ENCODE measurements at places on chromosomes 3 and 15.
A peak's percentile ranks its signal among the peaks of the same experiment; 100 is the strongest.

DNA sequence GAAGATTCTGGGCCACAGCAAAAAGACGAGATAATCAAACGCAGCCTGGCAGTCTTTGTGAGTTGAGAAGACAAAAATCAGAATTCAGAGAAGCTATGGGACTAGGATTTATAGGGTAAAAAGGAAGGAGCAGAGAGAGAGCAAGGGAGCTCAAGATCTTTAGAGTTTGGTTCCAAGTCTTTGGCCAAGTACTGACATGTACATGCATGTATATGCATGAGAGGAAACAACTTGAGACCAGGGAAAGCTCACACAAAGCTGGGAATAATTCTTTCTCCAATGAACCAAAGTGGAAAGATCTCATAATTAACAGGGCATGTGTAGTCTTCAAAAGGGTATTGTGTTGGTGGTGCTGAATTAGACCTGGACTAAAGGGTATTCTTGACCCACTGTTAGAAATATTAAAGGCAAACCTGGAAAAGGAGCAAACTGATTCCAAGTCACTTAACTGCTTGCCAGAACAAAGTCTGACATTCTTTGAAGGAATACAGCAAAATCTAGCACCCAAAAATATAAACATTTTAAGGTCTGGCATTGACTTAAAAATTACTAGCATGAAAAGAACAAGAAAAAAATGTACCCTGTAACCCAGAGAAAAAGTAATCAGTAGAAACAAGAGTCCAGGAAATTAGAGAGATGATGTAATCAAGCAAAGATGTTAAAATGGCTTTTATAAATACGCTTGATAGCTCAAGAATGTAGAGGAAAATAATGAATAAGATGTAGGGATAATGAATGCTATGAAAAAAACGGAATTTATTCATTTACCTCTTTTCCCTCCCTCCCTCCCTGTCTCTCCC lies 226.0 kb upstream of the CGNL1 start:
- DNase-seq: no peak

DNA sequence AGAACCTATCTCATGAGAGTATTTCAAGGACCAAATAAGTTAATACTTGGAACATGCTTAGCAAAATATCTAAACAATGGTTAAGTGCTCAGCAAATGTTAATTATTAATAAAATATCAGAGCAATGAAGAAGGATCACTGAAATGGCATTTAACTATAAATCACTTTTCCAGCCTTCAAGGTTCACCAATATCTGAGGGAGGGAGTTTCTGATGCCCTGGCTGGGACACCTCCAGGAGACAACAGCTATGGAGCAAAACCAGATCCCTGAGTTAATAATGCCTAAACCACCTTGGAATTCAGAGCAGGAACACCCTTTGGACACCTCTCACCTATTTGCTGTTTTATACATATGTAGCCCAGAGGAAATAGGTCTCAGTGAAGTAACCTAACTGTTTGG lies 6.4 kb upstream of the FAM174B start:
- no peak for DNase-seq

GRCh38 chr15:34365091-34365825 lies 1.7 kb downstream of the LPCAT4 start:
- DNase-seq: peak; percentile 57

GRCh38 chr15:84749111-84749991 lies 959 bp downstream of the ZNF592 start:
- peak; percentile 79 for DNase-seq

DNA sequence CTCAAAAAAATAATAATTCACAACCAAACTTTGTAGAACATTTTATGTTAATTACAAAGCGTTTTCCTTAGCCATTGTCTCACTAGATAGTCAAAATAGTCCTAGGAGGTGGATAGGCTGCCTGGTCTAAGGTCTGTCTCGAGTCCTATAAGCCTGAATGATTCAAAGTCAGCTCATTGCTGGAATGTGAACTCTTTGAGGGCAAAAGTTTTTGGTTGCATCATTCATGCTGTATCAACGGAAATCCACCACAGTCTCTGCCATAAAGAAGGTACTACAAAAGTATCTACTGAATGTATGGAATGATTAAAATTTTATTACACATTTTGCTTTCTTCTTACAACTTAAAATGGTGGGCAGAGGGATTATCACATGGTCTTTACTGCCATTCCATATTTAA lies 387.3 kb upstream of the RARB start:
- DNase-seq: no peak

DNA sequence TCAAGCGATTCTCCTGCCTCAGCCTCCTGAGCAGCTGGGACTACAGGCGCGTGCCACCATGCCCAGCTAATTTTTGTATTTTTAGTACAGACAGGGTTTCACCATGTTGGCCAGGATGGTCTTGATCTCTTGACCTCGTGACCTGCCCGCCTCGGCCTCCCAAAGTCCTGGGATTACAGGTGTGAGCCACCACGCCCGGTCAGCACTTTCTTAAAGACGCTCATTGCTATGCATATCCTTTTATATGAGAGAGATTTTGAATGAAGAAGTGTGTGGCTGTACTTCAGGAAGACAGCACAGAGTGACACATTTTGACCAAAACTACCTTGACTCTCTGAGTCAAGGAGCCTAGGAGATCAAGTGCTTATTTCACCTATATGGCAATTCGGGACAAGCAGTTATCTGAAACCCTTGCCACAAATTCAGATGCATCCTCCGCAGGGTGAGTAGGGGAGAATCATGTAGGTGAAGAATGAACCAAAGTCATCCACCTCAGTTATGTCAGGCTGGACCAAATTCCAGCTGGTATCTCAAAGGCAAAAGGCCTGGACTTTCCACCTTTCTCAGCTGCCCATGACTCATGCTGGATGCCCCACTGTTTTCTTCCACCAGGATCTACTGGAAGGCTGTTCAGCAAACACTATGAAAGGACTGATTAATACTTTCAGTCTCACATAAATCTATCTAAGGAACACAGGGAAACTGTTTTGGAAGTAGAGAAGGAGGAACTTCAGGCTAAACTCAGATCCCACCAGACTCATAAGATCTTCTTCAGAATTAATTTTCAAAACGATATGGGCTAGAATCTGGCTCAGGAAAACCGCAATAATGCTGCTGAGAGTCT lies 31.9 kb downstream of the SUSD5 start:
- DNase-seq: no peak

- no peak for DNase-seq
Measured at GRCh38 chr15:57354436-57355123, 21.7 kb upstream of the CGNL1 start.

- DNase-seq: no peak
Measured at GRCh38 chr3:62574266-62574898, 201.0 kb upstream of the FEZF2 start.

- DNase-seq: no peak
Measured at GRCh38 chr3:104137116-104137515, 1229.6 kb upstream of the ALCAM start.

DNA sequence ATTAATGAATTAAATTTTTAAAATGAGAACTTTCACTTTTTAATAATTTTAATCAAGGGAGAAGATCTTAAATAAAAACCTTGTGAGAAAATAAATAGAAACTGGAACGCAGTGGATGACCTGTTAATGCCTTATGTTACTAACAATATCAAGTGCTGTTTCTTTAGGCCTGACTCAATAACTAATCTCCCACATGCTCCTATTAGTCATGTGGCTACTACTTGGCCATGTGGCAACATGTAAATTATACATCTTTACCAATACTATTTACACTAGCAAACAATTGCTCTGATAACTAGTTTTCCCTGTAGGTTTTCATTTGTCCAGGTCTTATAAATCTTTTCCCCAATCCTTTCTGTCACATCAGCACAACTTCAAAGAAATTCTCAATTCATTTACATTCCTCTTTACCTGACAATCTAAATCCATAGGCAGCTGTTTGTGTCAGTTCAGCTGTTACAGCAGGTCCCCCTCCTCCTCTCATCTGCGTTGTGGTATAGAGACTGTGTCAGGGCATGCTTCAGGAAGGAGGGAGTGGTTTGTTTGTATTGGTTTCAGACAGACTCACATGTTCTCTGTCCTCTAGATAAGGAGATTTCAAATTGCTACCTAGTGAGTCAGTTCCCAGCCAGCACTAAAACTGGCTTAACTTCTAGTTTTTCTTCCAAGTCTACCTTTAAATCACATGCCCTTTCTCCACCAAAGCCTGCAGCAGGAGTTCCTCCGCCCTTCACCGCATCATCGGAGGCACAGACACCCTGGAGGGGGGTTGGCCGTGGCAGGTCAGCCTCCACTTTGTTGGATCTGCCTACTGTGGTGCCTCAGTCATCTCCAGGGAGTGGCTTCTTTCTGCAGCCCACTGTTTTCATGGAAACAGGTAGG lies 11.3 kb upstream of the C3orf52 start:
- no peak for DNase-seq

DNA sequence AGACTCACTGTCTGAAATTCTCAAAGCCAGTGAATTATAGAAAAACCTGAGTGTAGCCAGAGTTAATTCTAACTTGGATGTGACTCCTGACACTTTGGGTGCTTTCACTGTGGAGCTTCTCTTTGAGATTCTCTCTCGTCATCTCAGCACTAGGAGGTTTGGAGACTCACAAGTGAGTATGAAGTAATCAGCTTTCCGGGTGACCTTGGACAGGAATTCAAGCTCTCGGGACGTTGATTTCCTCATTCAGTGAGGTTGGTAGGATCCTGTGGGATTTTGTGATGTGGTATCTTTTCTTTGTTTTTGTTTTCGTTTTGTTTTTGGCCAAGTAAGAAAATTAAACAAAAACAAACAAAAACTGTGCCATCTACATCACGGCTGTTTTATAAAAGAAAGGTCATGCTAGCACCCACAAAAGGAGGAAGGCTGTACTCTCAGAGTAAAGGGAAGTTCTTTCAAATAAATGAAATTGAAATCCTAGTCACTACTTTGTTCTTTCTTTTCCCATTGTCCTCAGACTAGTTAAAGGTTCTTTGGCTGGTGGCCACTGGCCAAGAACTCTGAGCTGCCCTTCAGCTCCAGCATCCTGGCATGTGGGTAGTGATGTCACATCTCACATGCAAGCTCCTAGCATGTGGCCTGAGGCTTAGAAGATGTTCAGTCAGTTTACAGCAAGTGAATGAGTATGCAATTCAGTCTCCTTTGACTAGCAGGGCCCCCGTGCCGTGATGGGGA lies 263.3 kb upstream of the TPM1 start:
- no peak for DNase-seq

DNA sequence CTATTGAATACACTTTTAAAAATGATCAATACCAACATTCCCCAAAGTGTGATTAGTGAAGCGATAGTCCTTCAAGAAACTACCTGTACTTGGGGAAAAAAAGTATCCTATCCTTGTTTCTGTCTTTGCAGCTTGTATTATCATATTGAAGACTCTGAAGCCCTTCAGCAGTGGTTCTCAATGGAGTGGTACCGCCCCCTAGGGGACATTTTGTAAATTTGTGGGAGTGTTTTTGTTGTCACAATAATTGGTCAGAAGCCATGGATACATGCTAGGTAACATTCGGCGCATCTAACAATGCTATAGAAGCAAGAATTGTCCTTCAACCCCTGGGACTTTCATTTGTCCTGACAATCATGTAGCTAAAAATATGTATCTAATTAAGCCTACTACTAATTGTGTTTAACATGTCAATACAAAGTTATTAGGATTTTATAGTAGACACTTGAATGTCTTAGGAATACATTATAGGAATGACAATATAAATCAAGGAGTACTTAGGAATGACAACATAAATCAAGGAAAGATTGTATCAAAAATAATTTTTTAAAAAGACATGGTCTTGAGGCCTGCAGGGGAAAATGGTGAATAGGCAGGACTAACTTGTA lies 53.7 kb downstream of the NMD3 start:
- DNase-seq: peak; percentile 58

- DNase-seq: no peak
Measured at GRCh38 chr3:139346771-139347170, 3.0 kb downstream of the MRPS22 start.

- DNase-seq: no peak
Measured at GRCh38 chr3:110528305-110529121, 543.1 kb upstream of the NECTIN3 start.

- no peak for DNase-seq
Measured at GRCh38 chr3:86438544-86438943, 552.4 kb downstream of the VGLL3 start.

GRCh38 chr15:60095711-60096110 lies 91.6 kb downstream of the FOXB1 start:
- no peak for DNase-seq

DNA sequence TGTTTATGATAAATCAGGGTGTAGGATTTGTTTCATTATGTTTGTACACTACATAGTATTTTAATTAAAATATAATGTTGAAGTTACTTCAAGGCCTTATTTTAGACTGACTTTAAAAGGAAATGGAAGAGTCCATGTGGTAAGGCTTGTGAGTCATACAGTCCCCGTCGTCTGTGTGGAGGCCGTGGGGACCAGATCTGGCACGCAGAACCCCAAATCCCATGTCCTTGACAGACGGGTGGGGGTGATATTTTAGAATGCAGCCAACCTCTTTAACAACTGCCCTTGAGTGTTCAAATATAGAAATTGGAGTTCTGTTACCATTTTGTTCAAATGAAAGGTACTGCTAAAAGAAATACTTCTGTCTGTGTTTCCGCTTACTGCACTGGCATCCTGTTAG lies 35.8 kb downstream of the ABHD17C start:
- DNase-seq: no peak

- DNase-seq: no peak
Measured at GRCh38 chr3:183975981-183976662, 41.6 kb downstream of the ABCC5 start.

- DNase-seq: no peak
Measured at GRCh38 chr3:32821686-32822296, 4.0 kb downstream of the TRIM71 start.

- DNase-seq: no peak
Measured at GRCh38 chr3:7194071-7194835, 333.3 kb downstream of the GRM7 start.

- no peak for DNase-seq
Measured at GRCh38 chr3:58633157-58633865, 33.3 kb downstream of the FAM3D start.

DNA sequence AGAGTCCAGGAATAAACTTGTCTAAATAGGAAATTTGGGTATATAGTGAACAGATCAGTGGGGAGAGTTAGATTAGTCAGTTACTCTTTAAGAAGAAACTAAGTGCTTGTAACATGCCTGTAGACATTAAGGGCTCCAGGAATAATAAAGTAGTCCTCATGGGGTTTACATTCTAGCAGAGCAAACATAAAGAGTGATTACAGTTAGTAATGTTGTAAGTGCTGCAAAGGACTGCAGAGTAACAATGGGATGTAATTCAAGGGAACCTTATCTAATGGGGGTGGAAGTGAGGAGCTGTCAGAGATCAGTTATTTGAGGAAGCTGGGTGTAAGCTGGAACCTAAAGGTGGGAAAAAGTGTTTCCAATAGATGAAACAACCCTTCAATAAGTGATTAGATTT lies 67.5 kb downstream of the ARIH1 start:
- DNase-seq: no peak

DNA sequence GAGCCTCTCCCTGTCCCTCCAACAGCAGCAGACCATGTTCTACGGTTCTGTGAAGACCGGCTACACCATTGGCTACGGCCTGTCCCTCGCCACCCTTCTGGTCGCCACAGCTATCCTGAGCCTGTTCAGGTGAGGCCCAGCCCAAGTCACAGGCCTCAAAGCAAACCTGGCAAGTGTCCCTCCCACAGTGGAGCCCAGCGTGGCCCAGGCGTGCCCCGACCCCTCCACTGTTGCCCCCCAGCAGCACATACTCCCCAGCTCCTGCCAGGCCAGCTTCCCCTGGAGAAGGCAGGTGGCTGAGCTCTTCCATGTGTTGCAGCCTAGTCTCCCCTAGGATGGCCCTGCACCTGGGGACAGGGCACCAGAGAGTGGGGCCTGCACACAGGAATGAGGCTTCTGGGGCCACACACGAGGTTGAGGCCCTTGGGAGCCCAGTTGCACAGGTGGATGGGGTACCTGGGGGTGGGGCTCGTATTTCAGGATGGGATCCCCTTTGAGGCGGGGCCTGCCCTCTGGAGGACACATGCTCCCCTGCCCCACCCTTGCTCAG lies 25.0 kb downstream of the VIPR1 start:
- DNase-seq: no peak
